Urinary bladder (tissue), 4 donors: ENCODE measurements at places on chromosomes 3 and 15. TPM values are rescaled to one million over a fixed set of nuclear protein-coding genes. Genes with fewer than 3 reads are reported as not detected.

Gene CISH
- polyA plus RNA-seq: 7.9 TPM

Gene PIK3CB
- polyA plus RNA-seq: 14.3 TPM

Gene IMPG2
- 0.16 TPM for polyA plus RNA-seq

Gene SEMA3B
- polyA plus RNA-seq: 35.5 TPM

Gene ACKR2
- 5.7 TPM for polyA plus RNA-seq

Gene GRM2
- polyA plus RNA-seq: 0.19 TPM

Gene GATM
- 21.8 TPM for polyA plus RNA-seq

Gene GOLGA8N
- polyA plus RNA-seq: 5.5 TPM

Gene PAQR5
- polyA plus RNA-seq: 1.7 TPM

Gene TMC3
- polyA plus RNA-seq: 0.62 TPM

Gene OGG1
- 23.7 TPM for polyA plus RNA-seq

Gene NME9
- polyA plus RNA-seq: not detected

Gene EPHA3
- polyA plus RNA-seq: 13.6 TPM

Gene ETV5
- 2.6 TPM for polyA plus RNA-seq
